NCI-H524 (cell line): ENCODE measurements at places on chromosomes 12 and 14.
A peak's percentile ranks its signal among the peaks of the same experiment; 100 is the strongest.

DNA sequence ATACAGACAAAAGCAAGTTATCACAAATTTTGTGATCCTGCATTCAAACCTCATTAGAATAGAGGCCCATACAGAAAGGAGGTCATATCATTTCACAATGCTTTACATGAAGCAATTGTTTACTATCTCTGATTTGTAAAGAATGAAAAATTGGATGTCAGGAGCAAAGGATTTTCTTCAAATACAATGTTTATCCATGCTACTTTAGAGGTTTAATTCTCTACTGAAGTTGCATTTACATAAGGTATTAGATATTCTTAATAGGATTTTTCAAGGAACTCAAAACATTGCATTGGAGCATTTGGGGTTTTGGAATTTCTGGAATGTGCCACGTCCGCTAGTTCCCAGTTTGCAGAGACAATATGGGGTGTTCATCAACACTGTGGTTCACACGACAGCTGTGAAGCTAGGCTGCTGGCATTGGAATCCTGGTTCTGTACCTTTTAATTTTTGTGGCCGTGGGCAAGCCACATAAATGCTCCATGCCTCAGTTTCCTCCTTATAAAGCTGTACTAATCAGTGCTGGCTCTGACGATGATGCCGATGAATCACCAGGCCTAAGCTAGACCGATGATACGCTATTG lies 174.8 kb downstream of the APAF1 start:
- DNase-seq, result no peak

DNA sequence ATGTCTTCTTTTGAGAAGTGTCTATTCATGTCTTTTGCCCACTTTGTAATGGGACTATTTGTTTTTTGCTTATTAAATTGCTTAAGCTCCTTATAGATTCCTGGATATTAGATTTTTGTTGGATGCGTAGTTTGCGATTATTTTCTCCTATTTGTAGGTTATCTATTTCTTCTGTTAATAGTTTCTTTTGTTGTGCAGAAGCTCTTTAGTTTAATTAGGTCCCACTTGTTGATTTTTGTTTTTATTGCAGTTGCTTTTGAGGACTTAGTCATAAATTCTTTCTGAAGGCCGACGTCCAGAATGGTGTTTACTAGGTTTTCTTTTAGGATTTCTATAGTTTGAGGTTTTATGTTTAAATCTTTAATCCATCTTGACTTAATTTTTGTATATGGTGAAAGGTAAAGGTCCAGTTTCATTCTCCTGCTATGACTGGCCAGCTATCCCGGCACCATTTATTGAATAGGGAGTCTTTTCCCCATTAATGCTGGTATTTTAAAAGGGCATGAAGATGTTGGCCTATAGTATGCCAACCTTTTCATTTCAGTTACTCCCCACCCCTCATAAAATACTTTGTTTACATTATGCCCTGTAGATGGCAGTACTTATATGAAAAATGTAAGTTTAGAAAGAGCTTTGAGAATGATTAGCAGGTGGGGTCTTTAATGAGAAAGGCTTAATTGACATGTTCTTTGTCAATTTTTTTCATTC lies 62.9 kb upstream of the PSMA6 start:
- no peak for DNase-seq

GRCh38 chr14:64110802-64111201 lies 183.4 kb downstream of the ESR2 start:
- DNase-seq, result no peak

- DNase-seq, result no peak
These were observed 53.5 kb upstream of the RNU6-8 start for GRCh38 chr14:32256576-32256975.

DNA sequence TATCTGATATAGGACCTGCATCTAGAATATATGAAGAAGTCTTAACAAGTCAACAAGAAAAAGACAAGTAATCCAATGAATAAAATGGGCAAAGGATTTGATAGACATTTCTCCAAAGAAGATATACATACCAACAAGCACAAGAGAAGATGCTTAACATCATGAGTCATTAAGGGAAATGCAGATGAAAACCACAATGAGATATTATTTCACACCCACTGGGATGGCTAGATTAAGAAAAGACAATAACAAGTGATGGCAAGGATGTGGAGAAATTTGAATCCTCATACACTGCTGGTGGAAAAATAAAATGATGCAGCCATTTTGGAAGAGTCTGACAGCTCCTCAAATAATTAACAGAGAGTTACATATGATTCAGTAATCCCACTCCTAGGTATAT lies 502.6 kb downstream of the FUT8 start:
- DNase-seq, result no peak

GRCh38 chr14:38171197-38171596 lies 36.5 kb upstream of the SSTR1 start:
- DNase-seq, result peak; percentile 99

DNA sequence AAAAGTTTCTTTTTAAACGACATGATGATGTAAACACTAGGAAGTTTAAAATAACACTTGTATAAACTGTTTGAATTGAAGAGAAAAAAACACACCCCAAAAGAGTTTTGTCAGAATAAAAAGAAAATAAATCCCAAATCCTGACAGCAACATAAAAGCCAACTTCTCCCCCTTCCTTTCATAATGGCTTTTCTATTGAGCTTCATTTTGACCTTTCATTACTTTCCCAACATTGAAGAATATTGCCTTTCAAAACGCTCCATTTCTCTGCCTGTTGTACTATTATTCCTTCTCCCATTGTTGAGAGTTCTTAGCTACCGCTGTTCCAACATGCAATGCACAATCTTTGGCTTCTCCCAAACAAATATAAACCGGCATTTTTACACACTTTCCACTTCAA lies 448.5 kb downstream of the BCAT1 start:
- no peak for DNase-seq

- DNase-seq, result no peak
These were observed 22.5 kb downstream of the PAPLN start for GRCh38 chr14:73259837-73260236.

- DNase-seq, result peak; percentile 53
These were observed 797.4 kb downstream of the DIO2 start for GRCh38 chr14:79413734-79414428.

GRCh38 chr14:54267172-54267571 lies 129.6 kb upstream of the CDKN3 start:
- DNase-seq, result no peak

DNA sequence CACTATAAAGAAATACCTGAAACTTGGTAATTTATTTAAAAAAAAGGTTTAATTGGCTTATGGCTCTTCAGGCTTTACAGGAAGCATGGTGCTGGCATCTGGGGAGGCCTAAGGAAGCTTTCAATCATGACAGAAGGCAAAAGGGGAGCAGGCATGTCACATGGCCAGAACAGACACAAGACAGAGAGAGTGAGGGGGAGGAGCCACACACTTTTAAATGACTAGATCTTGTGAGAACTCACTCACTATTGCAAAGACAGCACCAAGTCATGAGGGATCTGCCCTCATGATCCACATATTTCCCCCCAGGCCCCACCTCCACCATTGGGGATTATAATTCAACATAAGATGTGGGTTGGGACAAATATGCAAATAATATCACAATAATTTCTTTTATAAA lies 355.6 kb downstream of the DAD1 start:
- DNase-seq, result no peak

GRCh38 chr12:98319716-98320425 lies 195.5 kb upstream of the TMPO start:
- no peak for DNase-seq

DNA sequence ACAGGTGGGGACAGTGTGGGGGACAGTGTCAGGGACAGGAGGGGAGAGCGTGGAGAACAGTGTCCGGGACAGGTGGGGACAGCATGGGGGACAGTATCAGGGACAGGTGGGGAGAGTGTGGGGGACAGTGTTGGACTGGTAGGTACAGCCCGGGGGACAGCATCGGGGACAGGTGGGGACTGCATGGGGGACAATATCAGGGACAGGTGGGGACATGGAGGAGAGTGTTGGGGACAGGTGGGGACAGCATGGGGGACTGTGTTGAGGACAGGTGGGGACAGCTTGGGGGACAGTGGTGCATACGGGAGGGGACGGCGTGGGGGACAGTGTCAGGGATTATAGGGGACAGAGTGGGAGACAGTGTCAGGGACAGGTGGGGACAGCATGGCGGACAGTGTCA lies 212.3 kb downstream of the TMEM121 start:
- no peak for DNase-seq

- no peak for DNase-seq
These were observed 80.6 kb downstream of the NIN start for GRCh38 chr14:50750323-50750722.

GRCh38 chr14:104254735-104255400 lies 116.5 kb downstream of the KIF26A start:
- DNase-seq, result peak; percentile 82

DNA sequence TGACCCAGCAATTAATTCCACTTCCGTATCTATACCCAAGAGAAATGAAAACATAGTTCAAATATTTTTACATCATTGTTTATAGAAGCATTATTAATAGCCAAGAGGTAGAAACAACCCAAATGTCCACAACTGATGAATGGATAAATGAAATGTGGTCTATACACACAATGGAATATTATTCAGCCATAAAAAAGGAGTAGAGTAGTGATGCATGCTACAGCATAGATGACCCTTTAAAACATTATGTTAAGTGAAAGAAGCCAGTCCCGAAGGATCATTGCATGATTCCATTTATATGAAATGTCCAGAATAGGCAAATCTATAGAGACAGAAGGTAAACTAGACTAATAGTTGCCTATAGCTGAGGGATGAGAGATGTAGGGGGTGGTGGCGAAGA lies 29.3 kb downstream of the TGFB3 start:
- DNase-seq, result no peak

GRCh38 chr12:58419196-58419760 lies 477.9 kb downstream of the ATP23 start:
- DNase-seq, result no peak

- DNase-seq, result peak; percentile 93
These were observed at the start of gene SMOC1 for GRCh38 chr14:69879175-69880043. Gene SMOC1, plus strand, starts transcription at chr14:69879416. Its CDS starts 263 bp downstream, at chr14:69879679.

DNA sequence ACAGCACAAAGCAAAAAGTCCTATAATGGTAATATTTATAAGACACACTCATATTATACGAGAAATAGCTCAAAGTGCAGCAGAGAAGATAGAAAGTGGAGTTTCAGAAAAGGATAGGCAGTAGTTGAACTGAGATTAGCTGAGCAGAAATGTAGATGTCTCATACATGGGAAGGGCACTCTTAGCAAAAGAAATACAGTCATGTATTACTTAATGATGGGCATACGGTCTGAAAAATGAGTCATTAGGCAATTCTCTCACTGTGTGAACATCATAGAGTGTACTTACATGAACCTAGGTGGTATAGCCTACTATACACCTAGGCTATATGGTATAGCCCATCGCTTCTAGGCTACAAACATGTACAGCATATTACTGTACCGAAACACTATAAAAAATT lies 671.3 kb downstream of the RPS29 start:
- DNase-seq, result no peak

- DNase-seq, result no peak
These were observed 4.4 kb upstream of the CFL2 start for GRCh38 chr14:34718750-34719304.

- DNase-seq, result peak; percentile 94
These were observed at the start of gene GPR68 for GRCh38 chr14:91244501-91244901. Gene GPR68, minus strand, starts transcription at chr14:91244704. Its CDS starts 9,654 bp downstream, at chr14:91235050.

- DNase-seq, result no peak
These were observed 65.3 kb downstream of the FOXN3 start for GRCh38 chr14:89351516-89352404.

GRCh38 chr12:91959220-91959619 lies 186.4 kb downstream of the BTG1 start:
- no peak for DNase-seq
